NCI-H2171 (cell line): ENCODE measurements at places on chromosomes 6 and 20.

- DNase-seq: no peak
Observed at GRCh38 chr20:50248104-50248641, 57.5 kb downstream of the CEBPB start.

GRCh38 chr20:25196786-25197120 is 1.2 kb downstream of the ENTPD6 start:
- DNase-seq: peak; percentile 47

GRCh38 chr6:133240511-133241085 is 559 bp upstream of the EYA4 start:
- DNase-seq: no peak

DNA sequence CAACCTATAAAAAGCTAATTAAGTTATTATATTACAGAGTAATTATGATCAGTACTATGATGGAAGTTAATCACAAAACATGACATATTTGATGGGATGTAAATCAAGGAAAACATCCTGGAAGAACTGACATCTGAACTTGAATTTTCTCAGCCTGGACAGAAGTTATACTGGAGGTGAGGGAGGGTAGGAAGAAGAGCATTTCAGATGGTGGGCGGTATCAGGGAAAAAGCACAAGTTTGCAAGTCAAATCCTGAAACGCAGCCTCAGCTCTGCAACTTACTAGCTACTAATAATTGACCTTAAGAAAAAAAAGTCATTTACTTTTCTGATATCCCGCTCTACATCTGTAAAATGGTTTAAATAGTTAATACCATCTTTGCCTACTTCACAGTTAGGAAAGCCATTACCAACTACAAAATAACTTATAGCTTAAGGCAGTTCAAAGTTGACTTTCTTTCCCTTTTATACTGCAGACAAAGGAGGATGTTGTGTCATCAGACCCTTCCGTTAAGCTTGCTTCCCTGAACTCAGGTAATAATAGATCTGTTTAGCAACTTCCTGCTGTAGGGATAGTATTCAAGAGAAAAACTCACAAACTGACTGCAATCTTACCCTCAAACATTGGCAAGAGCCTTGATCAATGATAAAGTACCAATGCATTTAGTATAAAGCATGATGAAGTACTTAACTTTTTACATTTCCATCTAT is 21.0 kb downstream of the NOL7 start:
- no peak for DNase-seq

DNA sequence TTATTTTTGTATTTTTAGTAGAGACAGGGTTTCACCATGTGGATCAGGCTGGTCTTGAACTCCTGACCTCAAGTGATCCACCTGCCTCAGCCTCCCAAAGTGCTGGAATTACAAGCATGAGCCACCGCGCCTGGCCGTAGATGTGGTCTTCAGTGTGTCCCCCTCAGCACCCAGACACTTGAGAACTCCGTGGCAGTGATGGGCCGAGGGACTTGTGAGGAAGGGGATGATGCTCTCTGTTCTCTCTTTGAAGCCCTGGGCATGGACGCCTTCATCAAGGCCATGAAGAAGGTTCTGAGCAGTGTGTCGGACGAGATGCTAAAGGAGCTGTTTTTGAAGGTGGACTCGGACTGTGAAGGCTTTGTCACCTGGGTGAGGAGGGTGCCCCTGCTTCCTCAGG is 16.9 kb downstream of the EFCAB8 start:
- DNase-seq: no peak

DNA sequence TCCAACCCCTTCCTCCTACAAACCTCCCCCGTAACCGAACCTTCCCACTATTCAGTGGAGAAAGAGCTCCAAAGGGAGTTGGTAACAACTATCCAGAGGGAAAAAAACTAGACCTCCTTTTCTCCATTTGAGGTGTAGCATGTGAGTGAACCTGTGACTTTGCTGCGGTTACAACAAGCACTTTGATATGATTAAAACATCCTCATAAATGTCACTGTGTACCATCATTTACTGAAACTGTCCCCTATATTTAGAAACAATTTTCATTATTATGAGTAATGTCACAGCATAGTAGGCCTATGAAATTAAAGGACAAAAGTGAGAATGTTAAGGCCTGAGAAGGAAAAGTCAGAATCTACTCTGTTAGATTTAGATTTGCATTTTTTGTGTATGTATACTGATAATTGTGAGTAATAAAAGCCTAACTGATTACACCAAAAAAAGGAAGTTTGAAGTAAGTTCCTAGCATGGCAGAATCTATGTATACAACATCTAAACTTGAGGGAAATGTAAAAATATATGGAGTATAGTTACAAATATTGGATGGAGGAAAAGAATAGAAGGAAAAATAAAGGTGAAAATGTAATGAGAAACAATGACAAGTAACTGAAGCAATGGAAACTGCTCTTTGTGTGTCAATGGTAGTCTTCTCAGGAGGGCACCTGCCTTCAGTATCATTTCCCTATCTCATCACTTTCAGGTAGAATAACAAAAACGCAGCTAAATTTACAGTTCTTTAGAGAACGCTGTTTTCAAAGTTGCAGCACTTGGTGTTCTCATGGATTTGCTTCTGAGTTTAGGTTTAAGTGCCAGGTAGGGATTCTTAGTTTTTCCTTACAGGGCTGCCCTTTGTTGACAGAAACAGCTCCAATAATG is 145.9 kb downstream of the IMPG1 start:
- no peak for DNase-seq

GRCh38 chr20:14643146-14643545 is 305.7 kb upstream of the FLRT3 start:
- no peak for DNase-seq

- DNase-seq: no peak
Observed at GRCh38 chr6:27839626-27840475, 72.3 kb downstream of the OR2B2 start.

GRCh38 chr6:78324213-78324612 is 543.1 kb upstream of the IRAK1BP1 start:
- no peak for DNase-seq

DNA sequence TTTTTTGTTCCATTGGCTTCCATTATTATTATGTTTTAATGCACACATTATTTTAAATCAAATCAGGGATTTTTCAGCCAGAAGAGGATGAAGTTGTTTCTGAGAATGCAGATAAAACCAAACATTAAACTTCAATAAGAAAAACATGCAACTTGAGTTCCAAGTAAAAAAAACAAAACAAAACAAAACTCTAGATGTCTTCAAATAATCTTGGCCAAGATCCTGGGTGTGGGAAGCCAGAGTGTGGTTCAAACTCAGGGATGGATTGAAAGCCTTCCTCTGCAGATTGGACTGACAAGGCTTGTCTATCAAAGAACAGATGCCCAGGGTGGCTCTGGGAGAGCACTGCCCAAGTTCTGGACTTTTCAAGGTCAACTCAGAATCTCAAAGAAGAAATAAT is 134.1 kb downstream of the LCA5 start:
- no peak for DNase-seq

DNA sequence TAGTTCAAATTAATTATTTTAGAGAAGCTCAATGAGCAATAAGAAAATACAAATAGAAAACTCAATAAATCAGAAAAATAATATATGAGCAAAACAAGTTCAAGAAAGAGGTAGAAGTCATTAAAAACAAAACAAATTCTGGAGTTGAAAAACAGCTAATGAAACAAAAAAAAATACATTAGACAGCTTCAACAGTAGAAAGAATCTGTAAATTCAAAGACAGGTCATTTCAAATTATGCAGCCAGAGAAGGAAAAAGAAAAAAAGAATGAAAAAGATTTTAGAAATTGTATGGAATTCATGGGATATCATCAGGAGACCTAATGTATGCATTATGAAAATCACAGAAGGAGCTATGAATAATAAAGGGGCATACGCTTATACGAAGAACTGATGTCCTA is 795.3 kb upstream of the ADGRB3 start:
- DNase-seq: no peak

- no peak for DNase-seq
Observed at GRCh38 chr20:9261781-9262180, 192.9 kb downstream of the PLCB4 start.

- DNase-seq: no peak
Observed at GRCh38 chr6:135162678-135163439, 18.2 kb upstream of the MYB start.
